ENCODE measurements at places on chromosomes 16 and 17. TPM values are rescaled to one million over a fixed set of nuclear protein-coding genes. Genes with fewer than 3 reads are reported as not detected.

The IGF2BP1 gene
- polyA plus RNA-seq, result 6.3 TPM

The HCRT gene
- not detected for polyA plus RNA-seq

The STAC2 gene
- 17.1 TPM for polyA plus RNA-seq

The OTOP3 gene
- not detected for polyA plus RNA-seq

The NEUROD2 gene
- polyA plus RNA-seq, result 14.1 TPM

The CASKIN1 gene
- 86.2 TPM for polyA plus RNA-seq

The FBXO39 gene
- 0.63 TPM for polyA plus RNA-seq

The RGS9 gene
- polyA plus RNA-seq, result 42.4 TPM

The KRTAP2-1 gene
- polyA plus RNA-seq, result not detected

The ABCC12 gene
- polyA plus RNA-seq, result 0.32 TPM

The ELMO3 gene
- polyA plus RNA-seq, result 2.9 TPM

The DNAAF1 gene
- 20.9 TPM for polyA plus RNA-seq

The RPL19 gene
- polyA plus RNA-seq, result 1,247 TPM

The TPSG1 gene
- polyA plus RNA-seq, result 0.89 TPM

The JPH3 gene
- polyA plus RNA-seq, result 79.1 TPM

The CEP131 gene
- 26.6 TPM for polyA plus RNA-seq

The ZNF785 gene
- 20.8 TPM for polyA plus RNA-seq

The ABCC11 gene
- 0.59 TPM for polyA plus RNA-seq

The CES4A gene
- polyA plus RNA-seq, result 48.6 TPM

The PRRT2 gene
- 226 TPM for polyA plus RNA-seq

The ALOX12 gene
- 1.3 TPM for polyA plus RNA-seq

The CA4 gene
- 6.6 TPM for polyA plus RNA-seq

The PRKCB gene
- 108 TPM for polyA plus RNA-seq

The LPO gene
- polyA plus RNA-seq, result 0.81 TPM

The ZFP3 gene
- polyA plus RNA-seq, result 16.1 TPM

The ADGRG3 gene
- polyA plus RNA-seq, result 0.22 TPM

The GPR179 gene
- 7.6 TPM for polyA plus RNA-seq

The RHBDF1 gene
- 34.4 TPM for polyA plus RNA-seq

The CACNG5 gene
- 7.8 TPM for polyA plus RNA-seq

The IRX3 gene
- 9.7 TPM for polyA plus RNA-seq

The STXBP4 gene
- polyA plus RNA-seq, result 7.0 TPM

The MMP28 gene
- polyA plus RNA-seq, result 39.8 TPM

The EVPLL gene
- polyA plus RNA-seq, result 0.70 TPM

The TAT gene
- polyA plus RNA-seq, result 0.10 TPM

The KRTAP9-4 gene
- not detected for polyA plus RNA-seq

The TNFSF13 gene
- polyA plus RNA-seq, result 4.5 TPM

The ATP2A1 gene
- 6.1 TPM for polyA plus RNA-seq

The RFWD3 gene
- 14.1 TPM for polyA plus RNA-seq

The CISD3 gene
- 18.5 TPM for polyA plus RNA-seq

The CCDC144A gene
- polyA plus RNA-seq, result 1.8 TPM

The GPRC5B gene
- 126 TPM for polyA plus RNA-seq

The CTRB2 gene
- 0.20 TPM for polyA plus RNA-seq

The CHCT1 gene
- polyA plus RNA-seq, result not detected

The DLX4 gene
- not detected for polyA plus RNA-seq

The KRT24 gene
- not detected for polyA plus RNA-seq
